ENCODE measurements at places on chromosomes 11 and 22. TPM values are rescaled to one million over a fixed set of nuclear protein-coding genes. Genes with fewer than 3 reads are reported as not detected.

Gene OR4A16
- total RNA-seq = not detected

Gene GNG3
- total RNA-seq = not detected

Gene MMP12
- 1.5 TPM for total RNA-seq

Gene SAA1
- not detected for total RNA-seq

Gene FAM118B
- total RNA-seq = 46.5 TPM

Gene CCDC73
- total RNA-seq = not detected

Gene NCAM1
- total RNA-seq = 5.0 TPM

- no peak for DNase-seq
Measured at GRCh38 chr11:103994094-103994493, 42.3 kb upstream of the DDI1 start.

DNA sequence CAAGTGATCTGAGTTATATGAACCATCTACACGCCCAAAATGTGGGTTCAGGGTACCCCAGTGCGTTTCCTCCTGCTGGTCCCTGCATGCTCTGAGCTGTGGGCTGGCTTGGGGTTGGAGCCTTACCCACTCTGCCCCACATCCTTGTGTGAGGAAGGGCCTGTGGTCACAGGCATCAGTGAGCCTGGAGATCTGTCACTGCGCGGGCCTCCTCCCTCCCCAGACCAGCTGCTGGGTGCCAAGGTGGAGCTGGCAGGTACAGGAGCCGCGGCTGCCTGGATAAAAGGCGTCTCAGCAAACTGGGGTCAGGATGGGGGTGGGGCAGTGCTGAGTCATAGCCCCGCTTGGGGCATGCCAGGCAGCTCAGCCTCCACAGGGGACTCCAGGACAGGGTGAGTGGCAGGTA, 17.9 kb downstream of the GNAZ start:
- DNase-seq = no peak

DNA sequence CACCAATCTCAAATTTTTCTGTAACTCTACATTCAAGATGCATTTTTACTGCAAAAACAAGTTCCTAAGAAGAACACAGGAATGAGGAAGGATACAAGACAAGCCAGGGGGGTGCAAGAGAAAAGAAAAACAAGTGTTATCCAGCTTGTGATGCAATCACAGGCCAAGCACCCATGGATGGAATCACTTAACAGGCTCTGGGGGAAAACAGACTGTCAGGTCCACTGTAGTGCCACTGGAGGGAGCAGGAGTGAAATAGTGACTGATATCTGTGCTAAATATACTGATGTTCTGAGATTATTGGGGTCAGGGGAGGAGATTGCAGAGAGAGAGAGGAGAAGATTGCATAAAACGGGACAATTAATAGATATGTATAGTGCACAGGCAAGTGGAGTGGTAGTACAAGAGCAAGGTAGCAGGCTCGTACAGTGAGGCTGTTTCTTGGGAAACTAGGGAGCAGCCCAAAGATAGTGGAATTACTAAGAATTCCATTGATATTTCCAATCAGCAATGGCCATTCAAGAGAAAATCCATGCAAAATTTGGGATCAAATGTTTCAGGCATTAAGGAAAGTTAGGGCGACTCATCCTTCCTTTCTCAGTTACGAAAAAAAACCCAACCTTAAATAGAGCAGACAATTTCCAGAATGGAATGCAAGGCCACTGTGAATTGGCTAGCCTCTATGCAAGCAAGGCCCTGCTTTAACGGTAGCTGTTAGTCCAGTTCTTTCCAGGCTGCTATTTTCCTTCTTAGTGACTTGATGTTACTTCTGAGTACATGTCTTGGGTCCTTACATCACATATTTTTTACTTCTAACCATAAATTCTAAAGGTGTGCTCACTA, 52.2 kb upstream of the CEP126 start:
- DNase-seq = peak; percentile 51

DNA sequence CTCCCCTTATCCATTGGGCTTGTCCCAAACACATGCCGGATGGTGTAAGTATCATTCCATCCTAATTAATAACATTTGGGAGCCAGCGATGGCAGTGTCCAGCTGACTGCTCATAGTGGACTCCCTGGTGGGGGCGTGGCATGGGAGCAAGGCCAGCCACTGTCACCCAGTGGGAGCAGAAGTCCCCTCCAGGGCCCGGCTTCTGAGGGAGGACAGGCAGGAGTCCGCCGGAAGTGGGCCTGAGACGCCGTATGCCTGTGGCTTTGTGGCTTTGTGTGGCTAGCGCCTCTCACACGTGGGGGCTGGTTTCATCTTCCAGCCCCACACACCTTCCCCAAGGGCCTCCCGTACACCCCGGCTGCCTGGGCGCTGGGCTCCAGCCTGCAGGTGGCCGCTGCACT, 124.5 kb downstream of the KCNQ1 start:
- no peak for DNase-seq

DNA sequence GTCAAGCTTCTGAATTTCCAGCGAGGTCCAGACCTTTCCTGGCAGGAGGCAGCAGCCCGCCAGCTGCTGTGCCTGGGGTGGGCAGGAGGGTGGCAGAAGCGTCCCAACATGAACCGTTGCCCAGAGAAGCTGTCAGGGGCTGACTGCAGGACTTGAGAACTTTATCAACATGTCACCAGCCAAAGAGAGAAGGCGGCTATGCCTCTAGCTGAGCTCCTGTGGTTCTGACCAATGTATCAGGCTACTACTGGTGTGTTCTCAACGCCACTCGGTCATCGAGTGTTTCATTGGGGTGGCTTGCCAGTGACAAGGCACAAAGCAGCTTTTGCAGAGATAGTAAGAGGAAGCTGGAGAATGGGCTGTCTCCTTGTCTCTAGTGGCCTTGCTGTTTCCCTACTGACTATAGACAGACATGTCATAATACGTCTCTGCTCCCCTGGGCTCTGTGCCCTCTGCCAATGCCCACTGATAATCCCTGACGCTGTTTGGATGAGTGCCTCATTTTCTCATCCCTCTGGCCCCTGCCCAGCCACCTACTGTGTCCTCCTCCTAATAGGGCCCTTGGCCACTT, 17.6 kb upstream of the ASCC2 start:
- no peak for DNase-seq

DNA sequence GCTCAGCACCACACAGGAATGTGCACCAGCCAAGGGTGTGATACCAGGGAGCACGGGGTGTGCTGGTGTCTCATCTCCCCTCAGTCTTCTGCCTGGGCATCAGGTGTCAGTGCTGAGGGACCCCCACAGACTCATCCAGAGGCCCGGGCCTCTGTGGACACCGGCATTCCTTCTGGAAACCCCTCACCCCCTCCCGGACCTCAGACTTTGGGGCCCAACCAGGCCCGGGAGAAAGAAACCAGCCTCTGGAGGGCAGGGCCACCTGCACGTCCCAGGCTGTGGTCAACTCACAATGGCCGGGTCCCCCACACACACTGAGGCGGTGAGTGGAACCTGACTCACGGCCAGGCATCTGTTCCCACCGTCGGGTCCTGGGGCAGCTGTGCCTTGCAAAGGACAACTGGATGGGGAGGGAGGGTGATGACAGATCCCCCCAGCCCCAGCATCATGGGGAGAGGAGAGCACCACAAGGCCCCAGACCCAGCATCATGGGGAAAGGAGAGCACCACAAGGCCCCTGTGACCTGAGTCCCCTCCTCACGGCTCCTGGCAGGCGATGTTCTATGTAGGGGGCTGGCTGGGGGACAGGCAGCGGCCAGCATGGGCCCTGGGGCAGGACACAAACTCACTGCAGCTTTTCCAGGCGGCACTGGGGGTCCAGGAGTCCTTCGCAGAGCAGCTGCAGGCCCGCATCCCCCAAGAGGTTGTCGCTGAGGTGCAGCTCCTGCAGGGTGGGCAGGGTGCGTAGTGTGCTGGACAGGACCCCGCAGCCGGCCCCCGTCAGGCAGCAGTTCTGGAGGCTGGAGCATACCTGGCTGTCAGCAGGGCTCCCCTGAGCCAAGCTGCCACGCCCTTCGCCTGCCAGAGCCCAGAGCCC, 7.6 kb downstream of the RNH1 start:
- no peak for DNase-seq

DNA sequence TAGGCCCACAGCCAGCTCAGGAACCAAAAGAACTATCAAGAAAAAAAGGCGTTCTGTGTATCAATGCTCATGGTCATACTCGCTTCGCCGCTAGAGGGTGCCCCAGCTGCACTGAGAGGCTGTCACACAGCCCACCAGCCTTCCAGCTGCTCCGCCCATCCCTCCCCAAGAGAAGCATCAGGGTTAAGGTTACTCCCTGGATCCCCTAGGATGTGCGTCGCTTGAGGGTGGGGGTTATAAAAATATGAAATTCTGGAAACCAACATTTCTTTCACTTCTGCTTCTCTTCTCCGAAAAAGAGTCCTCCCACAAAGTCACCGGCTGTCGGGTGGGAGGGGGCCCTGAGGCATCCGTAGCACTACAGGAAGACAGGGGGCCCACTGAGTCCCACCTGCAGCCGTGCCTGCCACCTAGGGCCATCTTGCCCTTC, 1.7 kb downstream of the CBX6 start:
- DNase-seq = peak; percentile 80

- DNase-seq = no peak
Measured at GRCh38 chr11:126432525-126432924, 77.0 kb downstream of the ST3GAL4 start.

- no peak for DNase-seq
Measured at GRCh38 chr22:24161909-24162308, 19.4 kb upstream of the SUSD2 start.

DNA sequence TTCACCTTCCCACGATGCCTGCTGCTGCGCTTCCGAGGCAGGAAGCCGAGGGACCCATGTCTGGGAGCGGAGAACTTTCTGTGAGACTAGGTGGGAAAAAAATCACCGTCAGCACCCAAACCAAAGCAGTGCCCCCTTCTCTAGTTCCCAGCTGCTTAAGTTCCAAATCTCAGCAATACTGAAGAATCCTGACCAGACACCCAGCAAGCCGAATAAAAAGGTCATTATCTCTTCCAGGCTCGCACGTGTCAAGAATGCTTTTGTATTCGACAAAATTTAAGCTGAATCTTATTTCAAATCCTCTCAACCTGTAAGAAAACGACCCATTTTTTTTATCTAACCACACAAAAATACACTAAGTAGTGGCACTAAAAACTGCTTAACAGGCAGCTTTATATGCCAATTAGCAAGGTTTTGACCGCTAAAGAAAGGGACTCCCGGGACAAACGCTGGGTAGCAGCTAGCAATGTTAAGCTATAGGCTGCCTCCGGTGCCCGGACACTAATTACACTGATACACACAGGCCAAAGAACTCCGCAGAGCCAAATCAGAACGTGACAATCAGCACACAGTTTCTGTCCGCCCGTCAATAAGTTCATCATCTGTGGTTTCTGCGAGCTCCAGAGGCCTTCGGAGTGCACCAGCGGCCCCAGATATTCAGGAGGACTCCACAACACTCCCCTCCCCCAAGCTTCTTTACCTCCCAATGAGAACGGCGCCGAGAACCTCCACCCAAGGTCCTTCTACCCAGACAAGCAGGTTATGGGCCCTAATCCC, 728 bp downstream of the RPL3 start:
- no peak for DNase-seq

DNA sequence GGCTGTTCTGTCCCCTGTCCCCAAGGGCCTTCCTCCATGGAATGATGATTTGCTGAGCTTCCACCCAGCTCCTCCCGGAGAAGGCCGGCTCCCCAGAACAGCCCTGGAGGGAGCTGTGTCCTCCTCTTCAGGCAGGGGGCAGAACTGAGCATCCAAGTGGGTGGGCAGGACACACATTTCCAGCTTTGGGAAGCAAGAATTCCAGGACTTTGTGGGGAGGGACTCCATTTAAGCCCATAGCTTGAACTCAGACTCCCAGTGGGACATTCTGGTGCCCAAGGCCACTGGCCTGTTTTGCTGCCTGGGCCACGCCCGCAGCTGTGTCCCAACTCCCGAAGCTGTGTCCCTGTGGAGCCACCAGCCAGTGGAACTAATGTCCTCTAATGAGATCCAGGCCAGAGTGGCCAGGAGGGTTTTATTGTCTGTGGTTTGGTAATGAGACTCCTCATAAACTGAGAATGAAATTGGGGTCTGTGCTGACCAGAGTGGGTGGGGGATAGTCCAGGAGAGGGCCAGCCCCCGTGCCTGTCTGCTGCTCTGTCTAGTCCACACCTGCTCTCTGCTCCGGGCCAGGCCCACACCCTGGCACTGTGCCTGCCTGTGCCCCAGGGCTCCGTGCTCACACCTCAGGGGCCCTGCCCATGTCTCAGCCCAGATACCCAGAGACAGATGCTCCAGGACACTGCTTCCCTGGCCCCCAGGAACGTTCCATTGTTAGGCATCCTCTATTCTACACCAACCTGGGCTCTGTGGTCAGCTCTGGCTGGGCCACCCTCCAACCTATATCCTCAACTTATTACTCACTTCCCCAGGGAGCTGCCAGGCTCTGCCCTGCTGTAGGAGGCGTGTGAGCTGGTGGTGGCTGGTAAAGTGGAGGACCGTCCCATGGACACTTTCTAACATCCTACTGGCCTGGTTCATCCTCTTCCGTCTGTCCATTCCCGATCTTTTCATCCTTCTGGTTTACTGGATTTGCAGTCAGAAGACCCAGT, 7.6 kb downstream of the NECTIN1 start:
- DNase-seq = peak; percentile 62

DNA sequence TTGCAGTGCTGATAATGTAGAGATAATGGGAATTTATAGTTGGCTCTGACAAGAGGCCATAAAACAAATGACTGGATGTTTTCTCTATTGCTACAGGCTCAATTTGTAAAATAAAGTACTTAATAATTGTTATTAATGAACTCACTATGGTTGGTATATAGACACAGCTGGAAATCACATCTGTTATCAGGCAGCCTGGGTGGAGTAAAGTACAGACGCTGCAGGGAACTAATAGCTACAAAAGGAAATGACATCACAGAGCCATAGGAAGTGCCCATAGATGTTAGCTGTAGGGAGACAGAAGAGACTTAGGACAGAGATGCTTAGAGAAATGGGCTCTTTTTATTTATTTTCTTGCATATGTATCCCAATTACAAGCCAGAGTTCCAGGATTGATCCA, 81.0 kb upstream of the SNX19 start:
- no peak for DNase-seq

DNA sequence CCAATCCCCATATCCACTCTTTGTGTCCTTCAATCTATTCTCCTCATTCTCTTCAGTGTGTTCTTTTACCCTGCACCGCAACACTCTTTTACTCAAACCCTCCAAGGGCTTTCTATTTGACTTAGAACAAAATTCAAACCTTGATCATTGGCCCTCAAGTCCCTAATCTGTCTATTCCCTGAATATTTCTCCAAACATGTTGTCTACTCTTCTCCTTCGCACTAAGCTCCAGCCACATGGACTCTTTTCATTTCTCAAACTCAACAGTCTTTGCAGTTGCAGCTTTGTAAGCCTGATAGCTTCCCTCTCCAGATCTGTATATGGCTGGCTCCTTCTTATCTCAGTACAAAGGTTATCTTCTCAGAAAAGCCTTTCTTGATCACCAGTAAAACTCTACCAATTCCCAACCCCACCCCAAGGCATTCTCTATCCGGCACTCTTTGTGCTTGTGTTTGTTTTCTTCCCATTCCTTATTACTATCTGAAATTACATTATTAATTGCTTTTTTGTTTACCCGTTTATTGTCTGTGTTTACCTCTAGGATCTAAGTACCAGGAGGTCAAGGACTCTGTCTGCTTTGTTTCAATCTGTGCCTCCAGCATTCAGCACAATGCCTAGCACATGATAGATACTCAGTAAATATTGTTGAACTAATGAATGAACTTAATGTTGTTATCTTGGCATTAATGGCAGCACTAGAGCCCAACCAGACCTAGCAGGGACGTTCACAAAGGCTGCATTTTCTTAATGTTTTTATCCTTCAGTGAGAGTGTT, 147.4 kb downstream of the BBOX1 start:
- DNase-seq = no peak

All from H4 (cell line).